Anterior cingulate cortex (tissue), 58 donors: ENCODE measurements at places on chromosomes 11 and 22.

- no peak for DNase-seq
Measured at GRCh38 chr11:10670099-10670498, 23.5 kb downstream of the IRAG1 start.

GRCh38 chr11:7889985-7890384 lies 41.1 kb downstream of the OR10A6 start:
- DNase-seq = no peak

GRCh38 chr22:19742160-19743066 lies 18.2 kb upstream of the TBX1 start:
- no peak for DNase-seq

GRCh38 chr22:36744791-36745190 lies 31.1 kb downstream of the IFT27 start:
- DNase-seq = no peak

- DNase-seq = no peak
Measured at GRCh38 chr11:134478611-134479010, 66.6 kb upstream of the B3GAT1 start.

DNA sequence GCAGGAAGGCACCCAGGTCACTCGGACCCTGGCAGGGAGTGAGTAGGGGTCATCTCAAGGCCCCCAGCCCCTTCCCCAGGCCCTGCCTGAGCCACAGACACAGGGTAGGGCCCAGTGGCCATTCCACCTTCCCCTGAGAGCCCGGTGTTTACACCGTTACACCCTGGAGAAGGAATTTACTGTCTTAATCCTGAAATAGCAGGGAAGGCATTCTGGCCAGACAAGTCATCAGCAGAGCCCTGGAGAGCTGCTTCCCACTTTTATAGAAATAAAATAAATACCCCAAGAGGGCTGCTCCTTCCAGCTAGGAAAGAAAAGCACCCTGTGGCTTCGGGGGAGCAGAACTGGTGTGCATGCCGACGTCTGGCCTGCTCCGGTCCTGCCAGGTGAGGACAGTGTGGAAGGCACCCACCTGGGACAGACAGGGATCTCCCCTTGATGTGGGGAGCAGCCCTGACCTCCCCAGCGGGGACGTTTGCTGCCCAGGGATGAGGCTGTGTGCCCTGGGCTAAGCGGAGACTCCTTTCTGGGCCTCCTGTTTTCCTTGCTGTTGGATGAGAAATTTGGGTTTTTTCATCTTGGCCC lies 180.0 kb downstream of the MN1 start:
- DNase-seq = no peak

GRCh38 chr22:37242395-37242918 lies 1.6 kb downstream of the RAC2 start:
- DNase-seq = no peak

- DNase-seq = no peak
Measured at GRCh38 chr11:94854770-94855633, 86.8 kb downstream of the AMOTL1 start.
